Activated CD8-positive, alpha-beta memory T cell treated with anti-CD3 and anti-CD28 coated beads for 36 hours (primary cell): ENCODE measurements at places on chromosomes 7 and 10. TPM values are rescaled to one million over a fixed set of nuclear protein-coding genes. Genes with fewer than 3 reads are reported as not detected.

ADK gene
- total RNA-seq, result 64.5 TPM

GSTO2 gene
- total RNA-seq, result 1.6 TPM

UCMA gene
- total RNA-seq, result not detected

CPA4 gene
- total RNA-seq, result not detected

HABP2 gene
- total RNA-seq, result not detected

CSTF2T gene
- total RNA-seq, result 28.6 TPM

GNG11 gene
- not detected for total RNA-seq

GATAD1 gene
- 19.0 TPM for total RNA-seq

SUGCT gene
- 1.3 TPM for total RNA-seq

TEX47 gene
- total RNA-seq, result not detected

ATP5MK gene
- 475 TPM for total RNA-seq

GRB10 gene
- total RNA-seq, result 0.78 TPM

CTNNA3 gene
- not detected for total RNA-seq

POLR2J2 gene
- 9.7 TPM for total RNA-seq

STEAP4 gene
- total RNA-seq, result not detected

EPHA1 gene
- total RNA-seq, result 0.69 TPM

GJD4 gene
- not detected for total RNA-seq

GSDME gene
- total RNA-seq, result 5.4 TPM

FRMD4A gene
- total RNA-seq, result 5.2 TPM

NOS3 gene
- total RNA-seq, result 9.1 TPM

WNT8B gene
- not detected for total RNA-seq

SLC39A12 gene
- not detected for total RNA-seq

SMO gene
- total RNA-seq, result 0.25 TPM

OTUD1 gene
- 5.3 TPM for total RNA-seq

ACTA2 gene
- total RNA-seq, result 20.7 TPM

WDFY4 gene
- 0.11 TPM for total RNA-seq

OR2A1 gene
- not detected for total RNA-seq

HMX2 gene
- not detected for total RNA-seq
